Naive thymus-derived CD8-positive, alpha-beta T cell (primary cell): ENCODE measurements at places on chromosomes 2 and 18.

DNA sequence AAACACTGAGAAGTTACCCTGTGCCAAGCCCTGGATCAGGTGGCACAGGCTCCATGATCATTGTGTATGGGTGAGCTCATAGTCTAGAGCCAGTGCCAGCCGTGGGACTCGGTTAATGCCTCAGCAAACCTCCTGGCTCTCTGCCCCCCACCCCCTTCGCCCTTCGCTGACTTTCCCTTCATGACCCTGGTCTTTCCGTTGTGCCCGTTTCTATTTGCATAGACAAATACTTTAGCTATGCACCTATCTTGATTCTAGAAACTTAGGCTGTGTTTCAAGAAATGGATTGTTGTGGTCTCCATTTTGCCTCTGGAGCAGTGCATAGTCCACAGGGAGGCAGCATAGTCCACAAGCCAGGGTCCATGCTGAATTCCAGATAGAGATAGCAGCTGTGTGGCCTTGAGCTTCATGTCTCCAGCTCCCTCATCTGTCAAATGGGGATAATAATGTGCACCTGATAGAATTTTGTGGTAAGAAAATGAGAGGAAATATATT lies 44.8 kb upstream of the KDM3A start:
- no peak for DNase-seq

- no peak for DNase-seq
Measured at GRCh38 chr18:63106727-63107126, 212.8 kb downstream of the BCL2 start.

- no peak for DNase-seq
Measured at GRCh38 chr18:25827961-25828561, 262.4 kb downstream of the SS18 start.

DNA sequence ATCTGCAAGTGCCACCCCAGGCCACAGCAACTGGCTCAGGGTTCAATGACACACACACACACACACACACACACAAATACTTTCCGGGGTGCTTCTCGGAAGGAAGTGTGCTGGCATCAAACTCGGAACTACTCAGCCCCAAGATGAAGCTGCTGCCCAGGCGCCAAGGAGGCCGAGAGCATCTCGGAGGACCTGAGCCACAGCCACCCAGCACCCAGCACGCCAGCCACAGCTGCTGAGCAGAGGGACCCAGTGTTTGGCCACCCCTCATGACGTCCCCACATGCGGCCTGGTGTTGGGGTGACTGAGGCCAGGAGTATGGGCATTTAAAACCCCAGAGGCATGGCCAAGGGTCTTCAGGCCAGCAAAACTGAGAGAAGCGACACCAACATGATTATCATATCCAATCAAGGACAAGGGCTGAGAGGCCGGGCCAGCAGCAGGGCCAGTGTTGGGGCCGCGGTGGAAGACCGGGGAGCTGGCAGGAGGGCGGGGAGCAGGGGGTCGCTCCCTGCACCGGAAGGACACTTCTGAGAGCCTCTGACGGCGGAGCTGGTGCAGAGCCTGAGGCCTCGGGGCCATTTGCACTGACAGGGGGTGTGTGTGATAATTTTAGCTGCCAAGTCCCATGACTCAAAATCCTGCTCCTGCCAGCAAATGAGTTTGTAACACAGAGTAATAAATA lies 61.8 kb downstream of the BIN1 start:
- no peak for DNase-seq

DNA sequence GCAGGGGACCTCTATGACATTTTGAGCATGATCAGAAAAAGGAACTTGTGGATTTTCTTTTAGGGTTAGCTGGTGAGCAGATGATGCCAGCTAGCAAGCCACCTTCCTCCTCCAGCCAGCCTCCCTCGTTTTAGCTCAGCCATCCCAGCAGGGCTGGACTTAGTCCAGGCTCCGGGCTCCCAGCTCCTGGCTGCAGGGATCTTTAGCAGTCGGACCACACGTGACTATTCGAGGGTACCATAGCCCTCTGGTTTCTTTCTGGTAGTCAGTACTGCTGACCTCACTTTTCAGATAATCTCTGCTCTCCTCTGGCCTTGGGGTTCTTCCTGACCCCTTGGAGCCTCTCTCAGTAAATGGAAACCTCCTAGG lies 31.8 kb downstream of the NCK2 start:
- no peak for DNase-seq
